ENCODE measurements at places on chromosomes 13 and 19. TPM values are rescaled to one million over a fixed set of nuclear protein-coding genes. Genes with fewer than 3 reads are reported as not detected.

ICAM4 gene
- not detected for total RNA-seq

CAMSAP3 gene
- not detected for total RNA-seq

OR10H1 gene
- total RNA-seq: not detected

CBARP gene
- 4.6 TPM for total RNA-seq

DNA sequence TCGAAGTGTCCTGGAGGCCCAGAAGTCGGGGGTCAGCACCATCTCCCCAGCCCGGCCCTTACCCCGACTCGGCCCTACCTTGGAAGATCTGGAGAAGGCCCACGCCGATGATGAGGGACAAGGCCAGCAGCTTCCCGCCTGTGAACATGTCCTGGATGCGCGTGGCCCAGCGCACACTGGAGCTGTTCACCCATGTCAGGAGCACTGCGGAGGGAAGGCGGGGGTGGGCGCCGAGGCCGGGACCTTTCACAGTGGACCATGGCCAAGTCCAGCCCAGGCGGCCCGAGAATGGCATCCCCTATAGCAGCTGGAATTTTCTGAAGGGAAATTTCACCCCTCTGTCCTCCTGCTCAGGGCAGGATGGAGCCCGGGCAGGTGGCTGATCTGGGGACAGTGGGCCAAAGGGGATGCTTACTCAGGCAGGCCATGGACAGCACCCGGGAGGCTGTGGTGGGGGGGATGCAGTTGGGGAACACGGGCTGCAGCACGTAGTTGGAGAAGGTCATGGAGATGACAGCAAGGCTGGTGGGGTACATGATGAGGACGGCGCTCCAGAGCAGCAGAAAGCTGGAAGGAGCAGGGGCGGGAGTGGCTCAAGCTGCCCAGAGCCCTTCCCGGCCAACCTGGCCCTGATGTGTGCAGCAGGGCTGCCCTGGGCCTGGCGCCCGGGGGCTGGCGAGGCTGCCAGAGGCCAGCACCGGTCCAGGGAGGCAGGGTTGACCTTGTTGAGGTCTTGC, 13.0 kb downstream of the SLC7A10 start:
- no peak for DNase-seq

GRCh38 chr13:23792680-23793079, 96.5 kb downstream of the MIPEP start:
- no peak for DNase-seq

SLC8A2 gene
- total RNA-seq: 0.06 TPM
